Tibial nerve (tissue), 4 donors: ENCODE measurements at places on chromosomes 11 and 22. TPM values are rescaled to one million over a fixed set of nuclear protein-coding genes. Genes with fewer than 3 reads are reported as not detected.

TMEM151A gene
- not detected for total RNA-seq

OR4D10 gene
- not detected for total RNA-seq

KDELR3 gene
- 6.1 TPM for total RNA-seq

SLC37A2 gene
- 11.4 TPM for total RNA-seq

PACS1 gene
- total RNA-seq: 32.0 TPM

CNGA4 gene
- not detected for total RNA-seq

THYN1 gene
- 65.7 TPM for total RNA-seq

ADM gene
- 159 TPM for total RNA-seq

TNRC6B gene
- 45.6 TPM for total RNA-seq

DDTL gene
- 2.4 TPM for total RNA-seq

OVCH2 gene
- not detected for total RNA-seq

HSPB2 gene
- 0.21 TPM for total RNA-seq

EEF1G gene
- total RNA-seq: 1,250 TPM
